ENCODE measurements at places on chromosomes 4 and X.

GRCh38 chr4:186190581-186191199, 677 bp upstream of the CYP4V2 start:
- no peak for DNase-seq

GRCh38 chr4:64713256-64713840, 304.1 kb upstream of the TECRL start:
- no peak for DNase-seq

DNA sequence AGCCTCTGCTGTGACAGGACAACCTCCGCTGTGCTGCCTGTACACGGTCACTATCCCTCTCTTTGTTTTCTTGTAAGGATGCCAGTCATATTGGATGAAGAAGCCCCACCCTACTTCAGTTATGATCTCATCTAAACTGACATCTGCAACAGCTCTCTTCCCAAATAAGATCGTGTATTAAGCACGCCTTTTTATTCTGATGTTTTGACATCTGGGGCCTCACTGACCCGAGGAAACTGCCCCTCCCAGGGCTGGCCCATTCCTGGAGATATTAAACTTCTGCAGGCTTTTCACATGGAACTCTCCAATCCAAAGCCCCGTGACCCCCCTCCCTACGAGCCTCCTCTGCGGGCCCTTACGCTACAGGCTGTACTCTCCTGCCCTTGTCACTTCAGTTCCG, 232.0 kb downstream of the ARHGAP10 start:
- no peak for DNase-seq

DNA sequence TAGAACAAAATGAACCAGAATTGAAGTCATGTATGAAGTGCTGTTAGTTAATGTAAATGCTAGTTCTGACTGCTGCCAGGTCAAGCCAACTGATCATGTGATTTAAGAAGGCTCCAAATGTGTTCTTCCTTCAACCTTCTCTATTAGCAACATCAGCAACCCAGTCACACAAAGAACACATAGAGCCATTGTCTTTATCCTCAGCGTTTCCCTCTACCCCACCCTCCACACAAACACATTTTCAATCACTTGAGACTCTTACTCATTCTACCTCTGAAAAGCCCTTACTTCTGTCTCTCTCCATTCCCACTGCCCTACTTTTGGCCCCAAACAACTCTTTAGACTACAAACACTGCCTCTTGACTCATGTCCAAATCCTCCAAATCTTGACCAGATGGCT, 89.7 kb upstream of the KDR start:
- no peak for DNase-seq

DNA sequence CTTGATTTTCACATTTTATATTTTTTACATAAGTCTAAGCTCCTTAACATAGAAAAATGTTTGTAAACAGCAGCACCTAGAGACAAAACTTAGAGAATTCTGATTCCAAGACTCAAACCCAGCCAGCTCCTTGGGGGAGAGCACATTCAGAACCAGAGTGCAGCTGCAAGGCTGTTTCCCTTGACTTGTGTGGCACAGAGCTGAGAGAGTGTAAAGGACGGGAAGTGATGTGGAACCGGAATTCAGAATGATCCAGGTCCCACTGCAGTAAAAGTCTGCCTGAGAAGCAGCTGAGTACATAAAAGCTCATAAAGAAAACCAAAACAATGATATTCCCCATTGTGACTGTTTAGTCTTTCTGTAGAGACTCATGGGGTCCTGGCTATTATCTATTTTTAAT, 713.8 kb downstream of the RAB28 start:
- DNase-seq = no peak

GRCh38 chr4:95825546-95825945, 14.3 kb upstream of the PDHA2 start:
- no peak for DNase-seq

- DNase-seq = no peak
Measured at GRCh38 chrX:20374450-20374849, 107.7 kb upstream of the RPS6KA3 start.

- no peak for DNase-seq
Measured at GRCh38 chrX:101986586-101986985, 54.8 kb upstream of the ZMAT1 start.

DNA sequence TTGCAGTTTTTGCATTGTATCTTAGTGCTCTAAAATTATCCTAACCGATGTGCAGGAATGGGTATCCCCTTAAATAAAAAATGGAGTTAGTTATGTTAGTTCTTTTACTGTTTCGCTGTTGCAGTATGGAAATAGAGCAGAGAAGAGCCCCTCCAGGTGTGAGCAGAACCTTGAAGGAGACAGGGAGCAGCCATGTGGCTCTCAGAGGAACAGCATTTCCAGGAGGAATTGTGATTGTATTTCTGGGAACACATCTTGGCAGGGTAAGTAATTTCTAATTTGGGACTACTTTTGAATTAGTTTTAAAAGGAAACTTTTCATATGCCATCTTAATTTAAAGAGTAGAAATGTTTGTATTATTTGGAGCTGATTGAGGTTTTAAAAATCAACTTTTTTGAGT, 5.3 kb upstream of the CCDC158 start:
- no peak for DNase-seq

GRCh38 chr4:172995161-172995560, 173.4 kb upstream of the GALNT7 start:
- DNase-seq = no peak

- no peak for DNase-seq
Measured at GRCh38 chrX:1322393-1322792, 14.2 kb upstream of the IL3RA start.

- no peak for DNase-seq
Measured at GRCh38 chrX:13719192-13719856, 15.1 kb downstream of the TRAPPC2 start.

GRCh38 chrX:127085939-127086338, 266.4 kb downstream of the PRR32 start:
- no peak for DNase-seq

GRCh38 chr4:82899374-82900065, 1.0 kb upstream of the THAP9 start:
- no peak for DNase-seq

GRCh38 chr4:187544461-187545053, 451.0 kb upstream of the ZFP42 start:
- DNase-seq = no peak

- DNase-seq = no peak
Measured at GRCh38 chr4:58833126-58833525, 1722.9 kb upstream of the IGFBP7 start.

DNA sequence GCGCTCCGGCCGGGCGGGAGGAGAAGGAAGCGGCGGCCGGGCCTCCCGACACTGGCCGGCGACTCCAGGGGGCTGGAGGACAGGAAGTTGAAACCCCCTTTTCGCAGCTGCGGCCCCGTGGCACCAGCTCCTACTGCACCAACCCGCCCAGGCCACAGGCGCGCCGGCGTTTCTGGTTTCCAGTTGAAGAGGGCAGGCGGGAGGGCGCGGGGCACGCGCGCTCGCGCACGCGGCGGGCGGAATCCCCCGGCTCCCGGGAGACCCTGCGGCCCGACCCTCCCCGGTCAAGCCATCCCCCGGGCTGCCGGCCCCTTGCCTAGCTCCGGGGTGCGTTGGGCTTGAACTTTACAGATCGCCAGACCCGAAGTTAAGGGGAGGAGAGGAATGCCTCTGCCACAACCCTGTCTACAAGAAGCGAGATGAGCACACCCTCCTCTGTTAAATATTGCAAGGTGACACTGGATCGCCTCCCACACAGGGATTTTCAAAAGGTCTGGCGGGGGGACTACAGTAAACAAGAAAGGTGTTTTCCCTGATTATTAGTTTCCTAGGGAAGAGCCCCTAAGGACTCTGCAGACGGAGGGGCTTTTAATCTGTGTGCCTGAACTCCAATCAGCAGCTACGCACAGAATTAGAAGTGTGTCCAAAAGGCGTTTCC, 1.4 kb downstream of the ELOVL6 start:
- no peak for DNase-seq

- no peak for DNase-seq
Measured at GRCh38 chrX:87900320-87900908, 382.8 kb downstream of the KLHL4 start.

- DNase-seq = no peak
Measured at GRCh38 chrX:13816643-13817627, at the start of gene GPM6B. Gene GPM6B (minus strand): TSS chrX:13817093. CDS start chrX:13816904, 189 bp downstream.

DNA sequence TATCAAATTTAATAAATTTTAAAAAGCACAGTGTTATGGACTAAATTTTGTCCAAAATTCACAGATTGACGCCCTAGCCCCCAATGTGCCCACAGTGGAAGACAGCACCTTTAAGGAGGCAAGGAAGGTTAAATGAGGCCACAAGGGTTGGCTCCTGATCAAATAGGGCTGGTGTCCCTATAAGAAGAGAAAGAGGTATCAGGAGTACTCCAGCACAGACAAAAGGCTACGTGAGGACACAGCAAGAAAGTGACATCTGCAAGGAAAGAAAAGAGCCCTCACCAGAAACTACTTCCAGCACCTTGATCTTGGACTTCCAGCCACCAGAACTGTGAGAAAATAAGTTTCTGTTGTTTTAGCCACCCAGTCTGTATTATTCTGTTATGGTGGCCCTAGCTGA, 48.8 kb downstream of the FAM13A start:
- no peak for DNase-seq

- no peak for DNase-seq
Measured at GRCh38 chrX:9790866-9791265, 4.6 kb downstream of the SHROOM2 start.

Measured in cerebellar nuclear complex (tissue), 1 donor.